ENCODE measurements at places on chromosomes 6 and 20.

GRCh38 chr6:112123982-112124381 lies 36.6 kb downstream of the FAM229B start:
- DNase-seq, result no peak

DNA sequence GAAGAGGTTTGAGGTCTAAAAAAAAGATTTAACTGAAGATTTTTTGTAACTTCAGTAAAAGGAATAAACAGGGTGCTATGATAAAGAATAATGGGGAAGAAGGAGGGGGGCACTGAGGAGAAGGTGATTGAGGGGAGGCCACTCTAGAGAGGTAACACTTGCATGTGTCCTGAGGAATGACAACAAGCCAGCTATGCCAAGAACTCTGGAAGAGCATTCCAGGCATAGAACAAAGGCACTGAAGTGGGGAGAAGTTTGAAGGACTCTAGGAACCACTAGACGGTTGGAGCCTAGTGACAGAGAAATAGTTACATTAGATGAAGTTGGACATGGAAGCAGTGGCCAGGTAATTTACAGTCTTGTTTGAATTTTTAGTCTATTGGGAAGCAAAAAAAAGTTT lies 10.8 kb upstream of the SF3B5 start:
- peak; percentile 29 for DNase-seq

GRCh38 chr20:21357844-21358243 lies 39.5 kb downstream of the NKX2-4 start:
- no peak for DNase-seq

- DNase-seq, result no peak
Observed at GRCh38 chr20:56278196-56278595, 29.7 kb downstream of the MC3R start.

DNA sequence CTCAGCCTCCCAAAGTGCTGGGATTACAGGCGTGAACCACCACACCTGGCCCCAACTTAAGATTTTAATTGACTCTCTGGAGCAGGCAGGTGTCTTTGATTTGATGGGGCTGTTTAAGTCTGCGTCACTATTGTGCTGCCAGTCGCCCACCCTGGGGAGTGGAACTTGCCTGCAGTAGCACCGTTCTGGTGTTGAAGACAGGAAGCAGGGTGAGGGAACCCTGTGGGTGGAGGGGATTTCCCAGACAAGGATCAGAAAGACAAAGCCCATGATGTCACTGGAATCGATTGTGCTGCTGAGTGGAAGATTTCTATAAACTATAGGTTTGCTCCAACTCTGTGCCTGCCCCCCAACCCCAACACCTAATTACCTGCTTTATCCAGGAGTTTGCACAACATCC lies 11.0 kb downstream of the ALDH8A1 start:
- peak; percentile 11 for DNase-seq

DNA sequence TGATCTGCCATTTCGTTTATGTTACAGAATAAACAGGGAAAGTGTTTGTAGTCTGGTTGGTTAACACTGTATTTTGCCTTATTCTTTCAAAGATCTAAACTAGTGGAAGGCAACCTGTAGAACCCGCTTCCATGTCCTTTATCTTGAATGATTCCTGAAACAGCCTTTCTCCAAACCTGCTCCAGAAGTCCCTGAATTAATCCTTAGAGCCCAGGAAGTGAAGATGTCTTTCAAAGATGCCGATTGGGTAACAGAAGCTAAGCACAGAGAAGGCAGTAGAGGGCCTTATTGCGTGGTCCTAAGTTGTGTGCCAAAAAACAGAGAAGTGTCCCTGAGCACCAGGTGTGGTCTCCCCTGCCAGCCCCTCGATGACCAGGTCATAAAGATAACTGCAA lies 19.2 kb upstream of the ZSCAN16 start:
- no peak for DNase-seq

- DNase-seq, result no peak
Observed at GRCh38 chr6:22343864-22344263, 47.0 kb upstream of the PRL start.

GRCh38 chr6:143949535-143949934 lies 58.5 kb downstream of the PLAGL1 start:
- no peak for DNase-seq

DNA sequence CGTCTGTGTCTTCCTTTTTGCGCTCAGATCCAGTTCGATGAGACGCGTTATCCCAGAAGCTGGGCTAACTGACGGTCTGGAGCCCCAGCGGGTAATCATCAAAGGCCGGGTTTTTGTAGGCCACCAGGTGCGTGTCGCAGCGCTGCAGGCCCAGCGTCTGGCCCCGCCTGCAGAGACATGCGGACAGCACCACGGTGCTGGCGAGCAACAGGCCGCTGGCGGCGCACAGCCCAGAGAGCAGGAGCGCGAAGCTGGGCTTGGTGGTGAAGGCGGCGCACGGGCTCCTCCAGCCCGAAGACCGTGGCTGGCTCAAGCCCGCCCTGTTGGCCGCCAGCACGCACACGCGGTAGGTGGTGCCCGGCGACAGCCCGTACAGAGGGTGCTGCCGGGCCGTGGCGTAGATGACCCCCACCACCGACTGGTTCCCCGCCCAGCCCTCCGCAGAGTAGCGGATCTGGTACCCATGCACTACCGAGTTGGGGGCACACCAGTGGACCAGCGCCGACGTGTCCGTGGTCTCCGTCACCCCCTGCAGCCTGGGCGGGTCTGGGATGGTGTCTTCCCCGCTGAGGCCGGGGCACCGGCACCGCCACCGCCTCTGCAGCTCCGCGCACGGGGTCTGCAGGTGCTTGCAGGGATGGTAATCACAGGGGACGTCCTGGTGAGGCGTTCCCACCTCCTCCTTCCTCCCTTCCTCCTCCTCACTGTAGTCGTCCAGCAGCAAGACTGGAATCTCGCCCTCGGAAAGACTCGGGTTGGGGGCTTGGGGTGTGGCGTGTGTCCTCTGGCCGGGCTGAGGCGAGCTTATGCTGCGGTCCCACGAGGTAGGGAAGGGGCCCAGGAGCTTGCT lies 12.7 kb downstream of the LRRN4 start:
- no peak for DNase-seq

DNA sequence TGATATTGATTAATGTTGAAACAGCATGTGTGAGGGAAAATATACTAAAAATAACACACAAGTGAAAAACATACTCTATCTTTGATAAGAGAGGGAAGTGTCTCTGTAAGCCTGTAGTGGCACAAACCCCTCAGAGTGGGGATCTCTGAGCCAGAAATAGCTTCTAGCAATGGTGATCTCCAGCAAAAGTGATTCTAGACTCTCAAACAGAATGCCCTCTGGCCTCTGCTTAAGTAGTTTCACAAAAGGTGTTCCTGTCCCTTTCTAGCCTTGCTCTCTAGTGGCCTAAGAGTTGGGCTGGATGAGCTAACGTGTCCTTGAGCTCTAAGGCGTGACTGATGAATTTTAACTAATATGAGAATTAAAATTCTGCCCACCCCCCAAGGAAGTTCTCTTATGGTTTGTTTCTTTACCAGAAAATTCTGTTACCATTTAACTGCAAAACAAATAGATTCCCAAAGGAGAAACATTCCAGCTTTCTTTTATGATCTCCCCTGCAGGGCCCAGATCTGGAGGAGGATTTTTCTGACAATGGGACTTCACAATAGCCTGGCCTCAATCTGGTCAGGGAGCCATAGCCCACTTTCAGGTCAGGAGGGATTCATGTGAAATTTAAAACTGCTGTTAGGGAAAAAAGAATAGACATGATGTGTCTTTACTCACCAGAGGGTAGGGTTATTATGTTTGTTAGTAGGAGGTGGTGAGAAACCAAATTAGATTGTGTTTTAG lies 182.5 kb upstream of the LAMP5 start:
- DNase-seq, result no peak

DNA sequence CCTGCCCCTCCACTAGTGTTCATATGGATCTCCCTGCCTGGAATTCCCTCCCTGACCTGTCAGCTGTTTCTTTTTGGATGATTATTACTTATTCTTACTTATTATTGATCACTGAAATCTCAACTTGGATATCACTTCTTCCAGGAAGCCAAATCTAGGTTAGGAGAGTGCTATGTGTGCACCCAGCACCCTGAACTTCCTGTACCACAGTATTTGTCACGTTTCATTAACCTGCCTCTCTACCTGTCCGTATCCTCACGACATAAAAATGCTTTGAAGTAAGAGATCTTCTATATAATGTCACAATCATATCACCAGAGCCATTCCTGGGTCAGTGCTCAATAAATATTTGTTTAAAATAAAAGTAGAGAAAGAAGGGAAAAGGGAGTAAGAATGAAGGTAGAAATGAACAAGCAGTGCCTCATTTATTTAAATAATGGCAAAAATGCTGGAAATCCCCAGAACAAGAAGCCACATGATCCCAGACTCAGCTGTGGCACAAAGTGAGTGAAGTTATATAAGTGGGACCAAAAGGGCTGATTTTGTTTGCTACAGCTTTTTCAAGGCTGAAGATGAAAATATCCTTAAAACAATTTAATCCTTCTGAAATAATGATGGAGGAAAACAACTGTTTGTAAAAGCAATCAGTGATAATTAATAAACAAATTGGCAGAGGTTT lies 88.0 kb upstream of the MANEA start:
- no peak for DNase-seq

DNA sequence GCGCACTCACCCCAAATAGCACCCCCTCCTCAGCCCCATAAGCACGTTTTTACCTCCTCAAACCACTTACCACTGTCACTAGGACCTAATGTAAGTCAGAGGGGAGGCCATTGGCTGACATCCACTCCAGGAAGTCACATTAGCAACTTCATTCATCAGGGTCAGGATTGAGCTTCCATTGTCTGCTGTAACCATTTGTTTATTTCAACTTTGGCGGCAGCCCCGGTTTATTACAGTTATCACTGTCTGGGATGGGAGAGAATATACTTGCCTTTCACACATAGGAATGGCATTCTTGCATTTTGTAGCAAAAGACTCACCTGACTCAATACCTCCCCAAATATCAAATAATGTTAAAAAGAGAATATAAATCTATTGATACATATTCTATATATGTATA lies 38.3 kb downstream of the MAFB start:
- DNase-seq, result no peak

DNA sequence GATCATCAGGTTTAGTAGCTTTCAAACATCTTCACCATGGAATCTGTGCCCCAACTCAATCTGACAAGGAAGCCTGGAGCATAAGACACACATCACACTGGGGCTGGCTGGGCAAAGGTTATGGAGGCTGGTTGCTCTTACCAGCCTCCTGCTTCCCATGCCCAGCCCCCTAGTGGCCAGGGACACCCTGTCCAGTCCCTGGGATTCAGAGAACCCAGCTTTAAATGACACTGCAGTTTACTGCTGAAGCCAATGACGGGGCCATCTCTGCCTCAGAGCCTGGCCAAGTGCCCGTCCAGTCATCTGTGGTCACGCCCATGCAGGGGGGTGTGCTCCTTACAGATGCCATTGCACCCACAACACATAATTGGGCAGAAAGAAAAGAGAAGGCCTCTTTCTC lies 272.9 kb downstream of the SMOC2 start:
- no peak for DNase-seq

GRCh38 chr6:71524201-71524600 lies 235.6 kb downstream of the OGFRL1 start:
- no peak for DNase-seq

DNA sequence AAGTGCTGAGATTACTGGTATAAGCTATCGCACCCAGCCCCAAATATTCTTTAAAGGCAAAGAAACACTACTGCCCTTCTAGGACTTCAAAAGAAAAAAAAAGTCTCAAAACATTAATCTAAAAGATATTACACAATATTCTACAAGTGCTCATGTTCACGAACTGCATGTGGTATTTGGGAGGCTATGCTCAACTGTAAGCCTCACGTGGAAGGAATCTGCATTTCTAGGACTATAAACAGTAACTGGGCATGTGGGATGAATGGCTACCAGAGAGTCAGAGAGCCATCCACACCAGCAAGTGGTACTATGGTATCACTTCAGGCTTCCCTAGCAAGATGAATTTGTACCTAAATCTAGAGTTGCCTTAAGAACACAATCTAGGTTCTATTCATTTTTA lies 50.0 kb downstream of the FKBP5 start:
- DNase-seq, result no peak

DNA sequence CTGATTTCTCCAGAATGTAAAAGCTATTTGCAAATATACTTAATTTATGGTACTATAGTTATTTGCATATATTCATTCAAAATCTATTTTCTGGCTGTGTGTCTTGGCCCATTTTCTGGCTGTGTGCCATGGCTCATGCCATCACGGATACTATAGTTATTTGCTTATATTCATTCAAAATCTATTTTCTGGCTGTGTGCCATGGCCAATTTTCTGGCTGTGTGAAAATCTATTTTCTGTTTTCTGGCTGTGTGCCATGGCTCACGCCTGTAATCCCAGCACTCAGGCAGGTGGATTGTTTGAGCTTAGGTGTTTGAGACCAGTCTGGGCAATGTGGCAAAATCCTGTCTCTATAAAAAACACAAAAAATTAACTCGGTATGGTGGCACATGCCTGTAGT lies 28.9 kb upstream of the RIPK1 start:
- DNase-seq, result no peak

- DNase-seq, result peak; percentile 34
Observed at GRCh38 chr6:144447472-144447871, 162.3 kb downstream of the UTRN start.

GRCh38 chr6:157611406-157611805 lies 211.6 kb upstream of the SNX9 start:
- no peak for DNase-seq

Measured in RCC 7860 (cell line).